ENCODE measurements at places on chromosomes 1 and 21.

GRCh38 chr1:43069461-43070050 lies 102.5 kb downstream of the EBNA1BP2 start:
- DNase-seq: no peak

- no peak for DNase-seq
Measured at GRCh38 chr1:208007319-208007937, 96.5 kb upstream of the CD34 start.

DNA sequence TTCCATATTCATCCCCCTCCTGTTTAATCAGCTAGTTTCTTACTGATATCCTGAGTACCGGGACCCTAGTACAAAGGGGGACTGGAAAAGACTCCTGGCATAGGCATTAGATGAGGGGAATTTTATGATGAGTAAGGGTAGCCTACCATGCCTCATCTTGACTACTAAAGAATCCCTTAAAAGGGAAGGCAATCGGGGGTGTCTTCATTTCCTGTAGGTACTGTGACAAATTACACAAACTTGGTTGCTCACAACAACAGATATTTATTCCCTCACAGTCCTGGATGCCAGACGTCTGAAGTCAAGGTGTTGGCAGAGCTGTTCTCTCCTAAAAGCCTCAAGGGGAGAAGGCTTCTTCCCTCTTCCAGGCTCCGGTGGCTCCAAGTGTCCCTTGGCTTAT lies 28.9 kb upstream of the RUNX1 start:
- DNase-seq: no peak

GRCh38 chr1:88979749-88980116 lies 12.7 kb downstream of the KYAT3 start:
- no peak for DNase-seq

GRCh38 chr21:45384656-45385548 lies 20.1 kb upstream of the COL18A1 start:
- no peak for DNase-seq

- no peak for DNase-seq
Measured at GRCh38 chr1:43930168-43930948, 3.2 kb upstream of the ARTN start.

GRCh38 chr1:3283849-3284248 lies 170.6 kb upstream of the ARHGEF16 start:
- DNase-seq: no peak

- no peak for DNase-seq
Measured at GRCh38 chr1:233253832-233254331, 41.6 kb downstream of the PCNX2 start.

DNA sequence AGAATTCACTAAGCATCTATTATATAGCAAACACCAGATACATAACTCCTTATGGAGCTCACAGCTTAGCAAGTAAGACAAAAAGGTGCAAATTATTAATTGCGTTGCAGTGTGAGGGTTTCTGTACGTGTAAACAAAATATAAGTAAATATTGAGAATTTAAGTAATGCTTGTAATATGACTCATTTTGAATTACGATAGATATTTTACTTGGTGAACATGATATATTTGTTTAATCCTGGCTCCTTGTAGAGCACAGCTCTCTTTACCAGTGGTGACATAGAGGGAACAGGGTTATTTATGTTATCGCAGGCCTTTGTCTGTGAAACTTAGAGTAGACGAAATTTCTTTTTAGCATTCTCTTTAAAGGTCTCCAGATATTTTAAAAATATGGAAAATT lies 36.4 kb downstream of the LYPLAL1 start:
- no peak for DNase-seq

DNA sequence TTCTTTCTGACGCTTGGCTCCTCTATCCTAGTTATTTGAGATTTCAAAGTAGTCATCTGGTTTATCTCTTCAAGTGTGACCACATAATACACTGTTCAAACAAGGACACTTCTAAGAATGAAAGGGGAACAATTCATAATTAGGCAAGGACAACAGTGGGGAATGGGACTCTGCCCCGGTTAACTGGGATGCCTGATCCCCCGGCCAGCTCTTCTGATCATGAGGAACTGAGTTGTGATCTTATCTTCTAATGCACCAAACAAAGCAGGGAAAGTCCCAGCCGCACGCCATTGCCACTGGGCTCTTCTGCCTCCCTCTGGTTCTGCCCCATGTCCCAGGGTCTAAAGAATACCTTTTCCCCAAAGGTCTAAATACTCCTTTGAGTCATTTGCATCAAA lies 158.2 kb upstream of the IRF2BP2 start:
- DNase-seq: no peak

DNA sequence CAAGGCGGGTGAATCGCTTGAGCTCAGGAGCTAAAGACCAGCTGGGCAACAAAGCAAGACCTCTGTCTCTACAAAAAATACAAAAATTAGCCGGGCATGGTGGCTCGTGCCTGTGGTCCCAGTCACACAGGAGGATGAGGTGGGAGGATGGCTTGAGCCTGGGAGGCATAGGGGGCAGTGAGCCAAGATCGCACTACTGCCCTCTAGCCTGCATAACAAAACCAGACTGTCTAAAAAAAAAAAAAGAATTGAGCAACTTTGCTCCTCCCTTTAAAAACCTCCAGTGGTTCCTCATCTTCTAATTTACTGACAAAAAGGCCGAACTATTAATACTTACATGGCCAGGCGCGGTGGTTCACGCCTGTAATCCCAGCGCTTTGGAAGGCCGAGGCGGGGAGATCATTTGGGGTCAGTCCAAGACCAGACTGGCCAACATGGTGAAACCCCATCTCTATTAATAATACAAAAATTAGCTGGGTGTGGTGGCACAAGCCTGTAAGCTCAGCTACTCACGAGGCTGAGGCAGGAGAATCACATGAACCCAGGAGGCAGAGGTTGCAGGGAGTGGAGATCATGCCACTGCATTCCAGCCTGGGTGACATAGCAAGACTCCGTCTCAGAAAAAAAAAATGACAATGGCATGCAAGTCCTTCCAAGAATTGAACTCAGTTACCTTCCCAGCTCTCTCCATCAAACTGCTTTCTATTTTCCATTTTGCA lies 4.4 kb downstream of the ACBD3 start:
- DNase-seq: no peak

GRCh38 chr1:9010781-9011323 lies 15.4 kb downstream of the SLC2A7 start:
- no peak for DNase-seq

DNA sequence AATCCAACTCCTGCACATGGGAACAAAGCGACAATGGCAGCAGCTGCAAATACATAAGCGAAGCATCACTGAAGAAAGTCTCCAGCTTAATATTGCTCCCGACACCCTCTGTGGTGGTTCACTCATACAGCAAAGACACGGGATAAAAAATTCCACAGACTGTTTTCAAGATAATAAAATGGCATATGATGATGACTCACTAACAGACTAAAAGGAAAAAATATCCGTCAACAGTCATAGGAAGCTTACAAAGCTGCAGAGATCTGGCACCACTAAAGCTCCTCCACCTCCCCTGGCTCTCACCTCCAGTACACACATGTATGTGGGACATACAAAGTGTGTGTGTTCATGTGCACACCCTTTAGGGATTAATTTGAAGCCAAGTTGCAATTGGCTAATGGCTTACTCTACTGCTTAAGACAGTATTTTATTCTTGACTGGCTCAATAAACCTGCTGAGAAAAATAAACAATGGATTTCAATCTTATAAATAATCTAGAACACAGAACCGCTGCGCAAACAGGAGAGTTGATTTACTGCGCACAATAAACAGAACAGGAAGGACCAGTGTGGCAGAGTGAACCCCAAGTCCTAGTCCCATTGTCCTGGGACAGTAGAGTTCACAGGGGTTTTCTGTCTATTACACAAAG lies 94.4 kb downstream of the SLC45A1 start:
- no peak for DNase-seq

DNA sequence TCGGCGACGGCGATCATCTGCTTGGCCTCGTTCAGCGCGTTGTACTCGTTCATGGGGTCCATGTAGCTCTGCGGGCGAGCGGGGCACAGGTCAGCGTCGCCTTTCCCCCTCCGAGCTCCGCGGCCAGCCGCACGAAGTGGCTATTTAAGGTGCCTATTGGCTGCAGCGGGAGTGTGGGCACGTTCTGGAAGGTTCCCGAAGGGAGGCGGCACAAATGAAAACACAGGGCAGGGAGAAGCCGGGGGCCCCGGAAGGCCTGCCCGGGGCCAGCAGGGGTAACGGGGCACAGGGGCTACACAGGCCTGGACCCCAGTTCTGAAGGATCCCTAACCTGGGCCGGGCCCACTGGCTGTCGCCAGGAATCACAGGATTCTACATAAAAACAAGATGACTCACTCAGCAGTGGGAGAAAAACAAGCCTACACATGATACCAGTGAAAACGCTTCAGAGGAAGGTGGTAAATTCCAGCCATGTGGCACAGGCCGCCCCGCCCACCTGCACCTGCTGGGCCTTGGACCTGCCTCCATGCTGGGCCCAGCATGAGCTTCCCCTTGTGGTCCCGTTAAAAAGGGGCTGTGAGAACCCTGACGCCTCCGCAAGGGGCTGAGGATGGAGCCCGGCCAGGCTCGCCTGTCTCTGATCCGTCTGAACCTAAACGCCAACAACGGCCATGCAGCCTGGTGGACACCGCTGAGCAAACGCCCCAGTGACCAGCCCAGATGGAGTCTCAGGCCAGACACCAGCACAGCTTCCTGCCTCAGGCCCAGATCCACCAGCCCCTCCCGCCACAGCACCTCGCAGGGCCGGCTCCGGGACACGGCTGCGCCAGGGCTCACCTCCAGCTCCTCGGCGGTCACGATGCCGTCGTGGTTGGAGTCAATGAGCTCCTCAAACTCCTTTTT lies 3.9 kb upstream of the TNFRSF4 start:
- DNase-seq: no peak

DNA sequence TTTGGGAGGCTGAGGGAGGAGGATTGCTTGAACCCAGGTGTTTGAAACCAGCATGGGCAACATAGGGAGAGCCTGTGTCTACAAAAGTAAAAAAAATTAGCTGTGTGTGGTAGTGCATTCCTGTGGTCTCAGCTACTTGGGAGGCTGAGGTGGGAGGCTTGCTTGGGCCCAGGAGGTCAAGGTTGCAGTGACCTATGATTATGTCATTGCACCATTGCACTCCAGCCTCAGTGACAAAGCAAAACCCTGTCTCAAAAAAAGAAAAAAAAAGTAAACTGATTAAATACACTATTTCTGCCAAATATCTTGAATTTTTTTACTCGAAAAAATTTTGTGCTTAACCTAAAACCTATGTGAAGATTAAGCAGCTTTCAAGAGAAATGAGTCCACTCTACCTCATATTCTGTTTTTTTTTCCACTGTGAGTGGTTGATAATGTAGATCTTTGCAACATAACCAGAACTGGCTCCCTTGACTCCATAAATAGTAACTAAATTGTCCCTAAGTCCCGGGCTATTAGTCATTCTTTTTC lies 19.4 kb upstream of the ZNF281 start:
- DNase-seq: no peak

DNA sequence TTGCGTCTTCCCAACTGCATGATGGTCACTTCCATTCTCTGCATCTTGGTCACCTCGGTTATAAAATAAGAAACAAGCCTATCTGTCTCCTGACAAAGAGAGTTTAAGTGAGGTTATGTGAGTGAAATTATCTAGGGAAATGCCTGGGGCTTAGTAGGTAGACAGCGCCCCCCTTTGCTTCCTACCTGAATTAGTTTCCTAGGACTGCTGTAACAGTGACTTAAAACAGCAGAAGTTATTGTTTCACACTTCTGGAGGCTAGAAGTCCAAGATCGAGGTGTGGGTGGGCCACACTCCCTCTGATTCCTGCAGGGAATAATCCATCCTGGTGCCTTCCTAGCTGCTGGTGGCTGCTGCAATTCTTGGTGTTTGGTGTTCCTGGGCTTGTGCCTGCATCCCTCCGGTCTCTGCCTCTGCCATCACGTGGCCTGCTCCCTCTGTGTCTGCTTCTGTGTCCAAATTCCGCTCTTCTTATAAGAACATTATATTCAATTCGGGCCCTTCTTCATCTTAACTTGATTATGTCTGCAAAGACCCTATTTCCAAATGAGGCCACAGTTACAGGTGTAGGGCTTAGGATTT lies 92.6 kb downstream of the IGSF21 start:
- DNase-seq: no peak

GRCh38 chr1:3034162-3034561 lies 12.9 kb downstream of the ACTRT2 start:
- DNase-seq: no peak

GRCh38 chr1:11693024-11693590 lies 1.6 kb downstream of the DRAXIN start:
- peak; percentile 33 for DNase-seq

GRCh38 chr1:196131691-196132090 lies 476.5 kb downstream of the KCNT2 start:
- no peak for DNase-seq

GRCh38 chr1:119779869-119780356 lies 11.2 kb upstream of the HMGCS2 start:
- no peak for DNase-seq

DNA sequence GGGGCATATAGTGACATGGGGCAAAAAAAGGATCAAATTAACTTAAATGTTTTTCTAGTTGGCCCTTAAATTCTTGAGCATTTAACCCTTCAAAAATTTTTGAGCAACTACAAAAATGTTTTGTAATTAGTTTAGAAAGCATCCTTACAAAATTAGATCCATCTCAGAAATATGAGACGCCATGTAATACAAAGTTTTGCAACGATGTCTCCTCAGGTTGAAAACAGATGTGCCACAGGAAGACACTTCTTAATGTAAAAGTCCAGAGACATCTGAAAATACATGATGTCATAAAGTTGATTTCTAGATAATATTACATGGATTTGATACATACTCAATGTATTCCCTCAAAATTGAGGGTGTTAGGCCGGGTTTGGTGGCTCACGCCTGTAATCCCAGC lies 37.5 kb downstream of the CD46 start:
- no peak for DNase-seq

- DNase-seq: no peak
Measured at GRCh38 chr1:78911956-78912880, 94.3 kb downstream of the ADGRL4 start.

GRCh38 chr1:116769561-116769977 lies 15.3 kb downstream of the CD2 start:
- DNase-seq: no peak

DNA sequence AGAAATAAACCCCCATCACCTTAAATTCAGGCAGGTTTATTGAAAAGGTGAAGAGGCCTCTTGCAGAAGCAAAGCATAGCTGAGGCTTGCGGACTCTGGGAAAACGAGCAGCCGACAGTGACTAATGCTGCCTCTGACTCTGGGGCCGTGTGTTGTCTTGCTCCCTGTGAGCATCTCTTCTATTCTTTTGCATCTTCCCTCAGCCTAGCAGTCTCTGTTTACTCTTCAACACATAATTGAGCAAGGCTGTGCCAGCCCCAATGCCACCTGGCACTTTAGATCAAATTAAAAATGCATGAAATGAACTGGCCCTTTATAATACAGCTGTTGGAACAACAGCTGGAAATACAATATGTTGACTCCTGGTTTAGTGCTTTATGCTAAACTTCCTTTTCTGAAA lies 18.4 kb upstream of the REG4 start:
- DNase-seq: no peak

- DNase-seq: no peak
Measured at GRCh38 chr1:228222548-228222947, 14.7 kb downstream of the OBSCN start.
